ENCODE measurements at places on chromosomes 2 and 18.

DNA sequence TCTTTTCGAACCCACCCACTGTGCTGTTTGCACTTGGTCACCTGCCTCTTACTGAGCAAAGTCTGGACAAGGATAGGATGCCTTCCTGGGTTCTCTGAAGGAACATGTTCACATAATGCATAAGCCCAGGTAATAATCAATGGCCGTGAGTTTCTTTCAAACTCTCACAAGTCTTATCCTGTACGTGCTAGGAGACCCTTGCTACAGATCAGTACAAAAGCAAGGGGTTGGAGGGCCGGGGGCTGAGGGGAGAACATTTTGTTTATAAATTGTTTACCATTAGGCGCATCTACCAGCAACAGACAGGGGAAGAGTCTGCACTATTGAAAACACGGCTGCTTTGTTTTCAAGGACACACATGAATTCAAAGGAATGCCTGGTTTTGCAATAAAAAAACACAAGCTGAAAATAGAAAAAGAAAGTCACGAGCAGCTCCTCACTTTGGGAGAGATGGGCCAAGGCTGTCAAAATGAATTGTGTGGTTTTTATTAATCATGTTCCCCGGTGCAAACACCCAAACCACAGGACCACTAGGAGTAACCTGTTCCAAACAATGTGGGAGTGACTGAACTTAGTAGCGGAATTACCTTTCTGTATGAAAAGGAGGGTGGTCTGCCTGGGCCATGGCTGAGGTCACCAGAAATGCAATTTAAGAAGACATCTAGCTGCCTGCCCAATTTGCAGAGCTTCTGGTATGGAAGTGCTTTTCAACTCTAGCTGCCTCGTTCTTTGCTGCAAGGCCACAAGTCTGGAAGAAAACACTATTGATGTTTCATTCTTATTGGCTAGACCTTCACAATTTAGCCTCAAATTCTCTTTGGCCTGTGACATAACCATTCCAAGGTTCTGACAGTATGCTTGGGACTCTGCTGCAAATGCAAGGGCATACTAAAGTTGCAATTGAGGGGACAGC is 73.5 kb downstream of the CCBE1 start:
- no peak for DNase-seq

DNA sequence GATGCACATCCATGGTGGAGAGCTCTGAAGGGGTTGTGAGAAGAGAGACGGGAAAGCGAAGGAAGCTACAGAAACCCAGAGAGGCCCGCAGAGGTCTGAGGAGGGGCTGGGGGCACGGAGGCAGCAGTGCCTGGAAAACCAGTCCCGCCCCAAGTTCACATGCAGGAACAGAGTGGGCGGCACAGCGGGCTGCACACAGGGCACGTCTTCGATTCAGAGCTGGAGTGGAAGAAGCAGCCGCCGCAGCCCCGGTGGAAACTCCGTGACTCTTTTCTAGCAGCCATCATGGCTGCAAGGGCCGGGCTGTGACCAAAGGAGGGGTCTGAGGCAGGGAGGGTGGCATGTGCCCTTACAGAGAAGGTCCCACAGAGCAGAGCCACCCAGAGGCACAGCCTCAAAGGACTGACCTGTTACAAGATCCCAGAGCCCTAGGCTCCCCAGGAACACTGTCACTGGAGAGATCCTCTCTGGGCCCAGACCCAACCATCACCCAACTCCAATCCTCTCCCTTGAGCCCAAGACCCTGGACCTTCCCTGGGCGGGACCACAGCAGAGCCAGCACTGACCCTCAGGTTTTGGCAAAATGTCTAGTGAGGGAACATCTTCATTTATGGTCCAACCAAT is 10.7 kb downstream of the PRKAG3 start:
- DNase-seq = no peak

DNA sequence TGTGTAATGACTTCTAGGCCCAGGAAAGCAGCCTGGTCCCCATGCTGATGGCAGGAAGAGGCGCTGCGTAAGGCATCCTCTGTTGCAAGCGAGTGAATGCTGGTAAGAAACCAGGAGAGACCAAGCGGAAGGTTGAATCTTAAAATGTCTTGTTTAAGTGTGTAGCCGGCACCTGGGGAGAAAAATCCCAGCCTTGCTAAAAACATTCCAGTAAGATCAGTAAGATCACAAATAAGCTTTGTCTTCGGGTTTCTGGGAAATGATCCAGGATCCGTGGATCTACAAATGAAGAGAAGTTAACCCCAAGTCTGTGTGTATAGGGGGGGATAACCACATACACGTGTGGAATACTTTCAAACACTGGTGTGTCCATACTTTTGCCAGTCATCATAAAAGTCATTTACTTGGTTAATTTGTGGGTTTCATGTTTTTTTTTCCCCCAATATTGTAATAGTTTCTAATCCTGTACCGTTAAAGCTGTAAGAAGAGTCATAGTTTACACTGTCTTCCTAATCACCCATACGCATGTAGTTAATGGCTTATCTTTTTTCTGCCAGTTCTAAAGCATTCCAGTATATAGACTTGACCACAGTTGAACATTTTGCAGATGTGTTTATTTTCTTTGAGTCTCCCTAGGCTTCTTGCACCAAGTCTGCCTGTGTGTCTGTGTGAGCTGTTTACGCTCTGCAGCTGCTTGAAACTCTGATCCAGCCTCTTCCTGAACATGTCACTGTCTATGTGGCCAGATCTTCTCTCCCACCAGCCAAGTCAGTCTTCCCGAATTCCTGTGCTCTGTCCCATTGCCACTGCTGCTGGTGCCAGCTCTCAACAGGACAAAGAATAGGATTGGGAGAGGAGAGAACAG is 135.9 kb upstream of the ARL4C start:
- no peak for DNase-seq

DNA sequence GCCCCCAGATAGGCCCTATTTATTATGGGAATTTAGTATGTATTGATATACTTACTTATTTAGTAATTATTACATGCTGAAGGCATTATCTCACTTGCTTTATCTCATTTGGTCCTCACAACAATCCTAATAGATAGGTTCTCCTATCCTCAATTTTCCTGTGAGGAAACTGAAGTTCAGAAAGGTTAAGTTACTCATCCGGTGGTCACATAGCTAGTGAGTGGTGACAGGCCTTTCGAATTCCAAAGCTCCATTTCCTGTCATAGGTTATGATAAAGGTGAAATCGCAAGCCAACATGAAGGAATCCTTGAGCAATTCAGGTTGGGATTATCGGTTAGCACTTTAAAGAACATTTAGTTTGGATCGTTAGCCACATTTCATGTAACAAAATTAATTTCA is 33.3 kb downstream of the NAB1 start:
- DNase-seq = no peak

GRCh38 chr2:65939687-65940086 is 495.2 kb upstream of the MEIS1 start:
- DNase-seq = no peak
